ENCODE measurements at places on chromosomes 6 and 20. TPM values are rescaled to one million over a fixed set of nuclear protein-coding genes. Genes with fewer than 3 reads are reported as not detected.

Gene RIMS1
- 23.0 TPM for total RNA-seq

Gene MTFR2
- total RNA-seq, result 0.71 TPM

Gene TRIM10
- not detected for total RNA-seq

Gene FRS3
- 4.0 TPM for total RNA-seq

Gene SRSF12
- total RNA-seq, result 3.4 TPM

Gene KIAA1755
- total RNA-seq, result 18.6 TPM

Gene ID1
- 117 TPM for total RNA-seq

All from posterior vena cava (tissue), 2 donors.